Psoas muscle (tissue), 8 donors: ENCODE measurements at places on chromosomes 5 and 9. TPM values are rescaled to one million over a fixed set of nuclear protein-coding genes. Genes with fewer than 3 reads are reported as not detected.

The TSSK1B gene
- not detected for total RNA-seq

The PCDHA5 gene
- not detected for total RNA-seq

The AUH gene
- 19.5 TPM for total RNA-seq

The IFNA2 gene
- not detected for total RNA-seq

The DAB2IP gene
- total RNA-seq, result 66.2 TPM

The COL23A1 gene
- total RNA-seq, result 1.2 TPM

The ZFR gene
- total RNA-seq, result 70.5 TPM

The IL9 gene
- not detected for total RNA-seq

The MYOZ3 gene
- 110 TPM for total RNA-seq

The AQP3 gene
- 11.4 TPM for total RNA-seq

The LCN9 gene
- total RNA-seq, result not detected

The TMED7 gene
- 44.1 TPM for total RNA-seq

GRCh38 chr5:37774912-37775483 lies 64.8 kb downstream of the GDNF start:
- no peaks in the 10 kb centered on the region for H3K36me3 ChIP-seq
- DNase-seq, result no peak
- no peak overlapping the region for H3K27ac ChIP-seq
- peaks cover 4% of the 10 kb centered on the region for H3K4me1 ChIP-seq

DNA sequence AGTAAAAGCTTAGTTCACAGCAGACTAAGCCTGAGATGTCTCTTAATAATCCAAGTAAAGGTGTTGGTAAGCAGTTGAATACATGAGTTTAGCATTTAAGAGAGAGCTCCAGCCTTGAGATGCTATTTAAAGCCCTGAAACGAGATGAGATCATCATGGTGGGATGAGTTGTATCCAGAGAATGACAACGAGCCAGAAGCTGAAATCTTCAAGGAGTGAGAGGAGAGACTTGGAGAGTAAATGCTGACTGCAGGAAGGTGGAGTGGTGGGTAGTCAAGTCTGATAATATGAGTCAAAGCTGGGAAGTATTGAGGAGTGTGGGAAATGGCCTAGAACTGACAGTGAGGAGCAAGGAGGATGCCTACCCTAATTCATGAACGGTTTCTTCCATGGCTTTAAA lies 53.7 kb downstream of the PLAC8L1 start:
- H3K4me3 ChIP-seq, result no peak overlapping the region
- no peaks in the 10 kb centered on the region for H3K4me1 ChIP-seq
- H3K27me3 ChIP-seq, result no peaks in the 10 kb centered on the region
- H3K27ac ChIP-seq, result no peak overlapping the region
- no peak for DNase-seq

DNA sequence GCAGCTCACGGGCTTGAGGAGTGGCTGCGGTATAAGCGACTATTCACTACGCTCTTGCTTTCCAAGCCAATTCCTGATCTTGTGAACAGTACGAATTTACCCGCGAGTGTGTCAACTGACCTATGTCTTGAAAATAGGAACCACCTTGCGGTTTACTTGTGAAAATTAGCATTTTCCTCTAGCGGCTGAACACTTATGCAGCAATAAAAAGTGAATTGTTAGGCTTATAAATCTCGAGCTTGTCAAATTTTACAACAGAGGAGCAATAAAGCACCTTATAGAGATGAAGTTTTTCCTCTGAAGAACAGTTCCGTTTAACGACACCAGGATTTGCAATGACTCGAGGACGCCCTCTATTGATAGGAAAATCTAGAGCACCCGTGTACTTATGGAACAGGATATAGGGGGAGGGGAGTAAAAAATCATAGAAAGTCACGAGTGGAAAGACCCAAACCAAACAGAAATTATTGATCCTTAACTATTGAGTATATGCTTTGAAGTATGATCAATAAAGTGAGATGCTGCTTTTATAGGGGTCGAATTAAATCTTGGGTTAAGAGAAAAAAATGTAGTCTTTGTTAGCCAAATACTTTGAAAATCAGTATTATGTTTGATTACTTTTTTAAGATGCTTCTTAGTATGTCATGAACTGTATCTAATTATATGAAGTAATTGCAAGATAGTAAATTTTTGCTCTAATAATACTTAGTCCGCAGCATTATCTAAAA lies 1.9 kb upstream of the RGMB start:
- no peaks in the 10 kb centered on the region for H3K27me3 ChIP-seq
- no peaks in the 10 kb centered on the region for H3K36me3 ChIP-seq
- no peak for DNase-seq
- peak overlapping the region; percentile 97 for H3K27ac ChIP-seq

GRCh38 chr9:25994605-25995004 lies 316.4 kb upstream of the TUSC1 start:
- no peaks in the 10 kb centered on the region for H3K36me3 ChIP-seq
- H3K4me1 ChIP-seq, result no peaks in the 10 kb centered on the region
- no peak overlapping the region for H3K27ac ChIP-seq
- no peak for DNase-seq
- H3K27me3 ChIP-seq, result no peaks in the 10 kb centered on the region

DNA sequence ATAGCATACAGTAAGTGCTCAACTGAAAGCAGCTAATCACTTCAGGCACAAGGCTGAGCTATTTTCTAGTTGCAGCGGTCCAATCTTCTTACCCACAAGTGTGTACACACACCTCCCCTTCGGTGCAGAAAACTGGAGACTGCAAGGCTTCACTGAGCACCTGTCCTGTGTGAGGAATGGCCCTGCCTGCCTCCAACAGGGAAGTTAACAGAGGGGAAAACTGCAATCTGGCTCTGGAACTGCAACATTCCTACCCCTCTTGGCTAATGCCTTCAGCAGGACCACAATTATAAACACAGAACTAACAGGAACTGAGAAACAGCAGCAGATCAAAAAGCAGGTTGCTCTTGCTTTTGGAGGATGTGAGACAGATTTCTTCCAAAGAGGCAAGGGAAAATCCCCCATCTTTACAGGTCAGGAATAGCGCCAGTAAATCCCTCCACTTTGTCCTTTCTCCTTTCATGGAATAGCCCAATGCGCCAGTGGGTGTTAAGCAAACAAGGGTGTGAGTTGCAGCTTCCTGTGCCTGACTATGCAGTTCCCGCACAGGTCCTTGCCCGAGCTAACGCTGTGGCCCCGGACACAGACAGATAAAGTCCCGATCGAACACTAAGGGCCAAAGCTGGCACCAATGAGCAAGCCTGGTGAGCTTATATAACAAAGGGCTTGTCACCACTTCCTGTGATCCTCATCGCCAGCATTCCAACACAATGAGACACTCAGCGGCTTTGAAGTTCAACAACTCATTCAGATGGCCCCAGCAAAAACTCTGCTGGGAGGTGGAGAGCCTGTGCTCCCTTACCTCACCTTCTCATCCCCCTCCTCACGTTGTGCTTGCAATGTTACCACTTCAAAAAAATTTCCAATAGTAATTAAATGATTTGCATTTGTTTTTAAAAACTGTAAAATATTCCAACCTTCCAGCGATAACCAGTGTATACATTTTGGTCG lies 21.5 kb downstream of the SHB start:
- no peaks in the 10 kb centered on the region for H3K27me3 ChIP-seq
- H3K27ac ChIP-seq, result peak overlapping the region; percentile 82
- H3K4me3 ChIP-seq, result peak overlapping the region; percentile 19
- DNase-seq, result peak; percentile 51
- H3K36me3 ChIP-seq, result no peaks in the 10 kb centered on the region

DNA sequence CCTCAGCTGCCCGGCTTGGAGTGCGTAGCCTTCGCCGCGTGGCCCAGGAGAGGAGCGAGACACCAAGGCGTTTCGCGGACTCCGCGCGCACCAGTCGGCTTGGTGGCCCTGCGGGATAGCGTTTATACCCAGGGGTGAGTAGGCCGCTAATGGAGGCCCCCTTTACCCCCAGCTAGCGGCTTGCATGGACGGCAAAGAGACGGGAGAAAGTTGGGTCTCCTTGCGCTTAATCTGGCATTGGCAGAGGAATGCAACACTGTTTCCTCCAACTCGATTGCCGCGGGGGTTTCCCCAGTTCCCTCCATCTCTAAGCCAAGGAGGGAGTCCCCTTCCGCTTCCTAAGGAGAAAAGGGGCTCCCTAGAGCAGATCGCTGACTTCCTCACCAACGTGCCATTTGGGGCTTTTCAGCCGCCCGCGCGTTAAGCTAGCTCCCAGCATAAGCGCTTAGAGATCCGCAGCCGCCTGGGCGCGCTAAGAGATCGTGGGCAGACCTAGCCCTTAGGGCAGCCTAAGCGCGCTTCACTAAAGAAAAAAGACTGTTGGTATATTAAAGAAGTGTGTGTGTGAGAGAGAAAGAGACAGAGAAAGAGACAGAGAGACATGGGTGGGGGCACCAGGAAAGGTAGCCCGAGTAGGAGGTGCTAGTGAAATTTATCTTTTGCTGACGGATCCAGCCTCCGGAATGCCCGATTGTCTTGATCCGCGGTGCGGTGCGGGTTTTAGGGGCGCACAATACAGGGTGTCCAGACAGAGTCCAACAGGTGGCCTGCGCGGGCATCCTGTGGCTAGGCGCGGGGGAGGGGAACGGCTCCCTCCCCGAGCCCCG lies 597.9 kb upstream of the SGCD start:
- peak overlapping the region; percentile 73 for H3K4me3 ChIP-seq
- H3K27ac ChIP-seq, result peak overlapping the region; percentile 74
- H3K27me3 ChIP-seq, result no peaks in the 10 kb centered on the region
- peaks cover 34% of the 10 kb centered on the region for H3K4me1 ChIP-seq

- DNase-seq, result no peak
- H3K4me3 ChIP-seq, result no peak overlapping the region
- no peaks in the 10 kb centered on the region for H3K27me3 ChIP-seq
- H3K36me3 ChIP-seq, result no peaks in the 10 kb centered on the region
- H3K27ac ChIP-seq, result no peak overlapping the region
- H3K4me1 ChIP-seq, result peaks cover 39% of the 10 kb centered on the region
Observed at GRCh38 chr5:14851050-14851419, 20.5 kb downstream of the ANKH start.

DNA sequence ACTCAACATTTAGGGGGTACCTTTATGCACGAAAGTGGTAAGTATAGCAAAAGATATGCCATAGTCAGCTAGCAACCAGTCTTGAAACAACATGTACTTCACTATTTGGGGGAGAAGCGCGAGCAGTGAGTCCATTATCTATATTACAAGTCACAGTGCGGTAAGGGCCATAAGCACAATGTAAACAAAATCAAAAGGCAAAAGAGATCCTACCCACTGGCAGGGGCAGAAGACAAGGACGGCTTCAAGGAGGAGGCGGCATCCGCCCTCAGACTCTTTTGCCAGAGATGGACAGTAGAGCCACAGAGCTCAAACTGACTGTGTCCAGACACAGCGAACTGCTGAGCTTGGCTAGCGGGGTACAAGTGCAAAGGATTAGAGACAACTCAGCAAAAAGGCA lies 9.6 kb downstream of the MAPK9 start:
- H3K4me3 ChIP-seq, result no peak overlapping the region
- no peak overlapping the region for H3K27ac ChIP-seq
- H3K27me3 ChIP-seq, result no peaks in the 10 kb centered on the region
- peaks cover 48% of the 10 kb centered on the region for H3K36me3 ChIP-seq

GRCh38 chr5:146725025-146725424 lies 153.5 kb downstream of the PPP2R2B start:
- H3K27me3 ChIP-seq, result no peaks in the 10 kb centered on the region
- H3K4me1 ChIP-seq, result no peaks in the 10 kb centered on the region
- no peaks in the 10 kb centered on the region for H3K36me3 ChIP-seq
- no peak for DNase-seq
- no peak overlapping the region for H3K27ac ChIP-seq

DNA sequence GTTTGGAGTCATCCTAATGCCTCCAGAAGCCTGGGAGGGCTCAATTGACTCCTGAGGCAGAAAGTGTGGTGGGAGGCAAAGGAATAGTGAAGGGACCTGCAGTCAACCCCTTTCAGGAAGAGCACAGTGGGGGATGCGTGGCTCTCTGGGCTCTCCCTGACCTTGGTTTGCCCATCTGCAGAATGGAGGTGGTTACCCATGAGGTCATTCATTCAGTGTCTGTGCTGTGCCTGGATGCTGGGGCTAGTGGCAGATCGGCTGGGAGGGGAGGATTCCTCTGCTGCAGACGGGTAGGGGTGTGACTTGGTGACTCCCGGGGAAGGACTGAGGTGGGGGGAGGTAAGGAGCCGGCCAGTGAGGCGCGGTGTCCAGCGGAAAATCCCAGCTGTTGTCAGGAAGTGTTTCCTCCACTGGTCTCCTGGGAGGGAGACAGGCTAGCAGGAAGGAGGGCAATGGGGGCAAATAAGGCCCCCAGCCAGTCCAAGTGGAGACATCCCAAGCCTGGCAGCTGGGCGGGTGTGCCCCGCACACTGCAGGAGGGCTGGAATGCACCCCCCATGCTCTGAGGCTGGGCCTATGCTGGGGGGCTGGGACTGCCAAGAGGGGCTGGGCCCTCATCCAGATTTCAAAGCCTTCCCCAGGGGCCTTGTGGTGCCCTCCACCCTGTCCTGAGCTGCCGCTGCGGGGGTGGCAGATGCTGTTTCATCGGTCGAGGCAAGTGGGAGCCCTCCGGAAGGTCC lies 10.9 kb downstream of the CXXC5 start:
- H3K36me3 ChIP-seq, result no peaks in the 10 kb centered on the region
- H3K4me1 ChIP-seq, result peaks cover 99% of the 10 kb centered on the region
- H3K27ac ChIP-seq, result peak overlapping the region; percentile 98
- H3K27me3 ChIP-seq, result no peaks in the 10 kb centered on the region
- DNase-seq, result peak; percentile 85
- H3K4me3 ChIP-seq, result peak overlapping the region; percentile 62

- H3K27me3 ChIP-seq, result no peaks in the 10 kb centered on the region
- H3K27ac ChIP-seq, result no peak overlapping the region
- no peaks in the 10 kb centered on the region for H3K36me3 ChIP-seq
- H3K4me3 ChIP-seq, result no peak overlapping the region
Observed at GRCh38 chr5:6877986-6878828, 165.0 kb downstream of the TENT4A start.

GRCh38 chr9:995781-996180 lies 19.3 kb downstream of the DMRT3 start:
- no peak for DNase-seq
- no peak overlapping the region for H3K4me3 ChIP-seq
- no peaks in the 10 kb centered on the region for H3K4me1 ChIP-seq
- peak overlapping the region; percentile 50 for H3K27ac ChIP-seq

DNA sequence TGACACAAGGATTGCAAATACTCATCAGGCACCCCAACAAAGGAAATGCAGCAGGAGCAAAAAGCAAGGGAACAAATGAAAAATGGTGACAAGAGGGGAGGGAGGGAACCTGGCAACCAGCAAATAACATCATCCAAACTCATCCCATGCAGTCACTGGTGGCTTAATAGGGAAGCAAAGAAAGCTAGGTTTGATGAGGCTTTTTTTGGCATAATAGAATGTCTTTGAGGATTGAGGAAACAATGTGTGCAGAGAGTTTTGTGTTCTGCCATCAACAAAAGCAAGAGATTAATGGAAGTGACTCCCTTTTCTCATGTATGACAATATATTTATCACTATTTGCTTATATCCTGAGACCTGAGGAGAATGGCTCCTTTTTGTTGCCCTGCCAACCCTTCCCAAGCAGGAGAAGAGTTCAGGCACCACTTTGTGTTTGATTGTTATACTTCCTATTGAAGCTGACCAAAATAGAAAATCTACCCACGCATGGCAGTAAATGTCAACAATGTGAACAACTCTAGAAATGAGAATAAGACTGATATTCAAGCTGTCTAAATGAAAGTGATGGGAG lies 375.7 kb downstream of the CAAP1 start:
- no peaks in the 10 kb centered on the region for H3K4me1 ChIP-seq
- H3K27ac ChIP-seq, result no peak overlapping the region
- no peak overlapping the region for H3K4me3 ChIP-seq
- no peaks in the 10 kb centered on the region for H3K36me3 ChIP-seq

- H3K27me3 ChIP-seq, result no peaks in the 10 kb centered on the region
- H3K27ac ChIP-seq, result no peak overlapping the region
- no peaks in the 10 kb centered on the region for H3K36me3 ChIP-seq
Observed at GRCh38 chr5:126826619-126827215, 49.8 kb downstream of the LMNB1 start.
